Activated CD4-positive, alpha-beta T cell treated with anti-CD3 and anti-CD28 coated beads, Interleukin-2, amount 10 ng/mL, durations not matched to agents 24 days and 14 days (primary cell): ENCODE measurements at places on chromosomes 7 and 10. TPM values are rescaled to one million over a fixed set of nuclear protein-coding genes. Genes with fewer than 3 reads are reported as not detected.

Gene SEMA3E
- not detected in 2 replicates for total RNA-seq

- no peak overlapping the region for H3K4me3 ChIP-seq
- no peaks in the 10 kb centered on the region for H3K27me3 ChIP-seq
- DNase-seq = no peak
- H3K36me3 ChIP-seq = peaks cover 31% of the 10 kb centered on the region
- H3K27ac ChIP-seq = no peak overlapping the region
- H3K4me1 ChIP-seq = peaks cover 38% of the 10 kb centered on the region
Measured at GRCh38 chr10:60705376-60705775, 72.9 kb upstream of the CDK1 start.

Gene FAM180A
- total RNA-seq = not detected in 2 replicates

GRCh38 chr10:73872190-73872710 is 2.1 kb downstream of the CAMK2G start:
- no peaks in the 10 kb centered on the region for H3K27me3 ChIP-seq
- peaks cover 18% of the 10 kb centered on the region for H3K36me3 ChIP-seq
- H3K4me1 ChIP-seq = peaks cover 55% of the 10 kb centered on the region

- no peak overlapping the region for H3K4me3 ChIP-seq
- no peaks in the 10 kb centered on the region for H3K36me3 ChIP-seq
- DNase-seq = no peak
- no peaks in the 10 kb centered on the region for H3K4me1 ChIP-seq
Measured at GRCh38 chr10:33808475-33808874, 474.0 kb upstream of the NRP1 start.
